ENCODE measurements at places on chromosomes 1 and 21.

DNA sequence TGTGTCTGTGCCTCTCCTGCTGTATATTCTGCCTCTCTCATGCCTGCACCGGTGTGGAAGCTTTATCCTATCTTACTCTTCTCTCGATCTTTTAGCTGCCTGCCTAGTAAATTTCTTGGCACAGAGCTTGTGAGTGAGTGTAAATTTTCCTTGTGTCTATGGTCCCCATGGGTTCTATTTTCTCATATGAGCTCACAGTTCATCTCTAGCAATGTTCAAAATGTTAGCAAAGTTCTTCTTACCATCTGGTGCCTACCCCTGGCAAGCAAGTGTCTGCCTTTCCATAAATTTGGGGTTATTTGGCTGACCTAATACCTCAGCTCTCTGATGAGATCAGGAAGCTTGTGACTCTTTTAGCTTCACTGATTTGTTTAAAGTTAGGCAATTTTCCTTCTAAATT is 572.1 kb upstream of the BRINP3 start:
- DNase-seq = no peak

DNA sequence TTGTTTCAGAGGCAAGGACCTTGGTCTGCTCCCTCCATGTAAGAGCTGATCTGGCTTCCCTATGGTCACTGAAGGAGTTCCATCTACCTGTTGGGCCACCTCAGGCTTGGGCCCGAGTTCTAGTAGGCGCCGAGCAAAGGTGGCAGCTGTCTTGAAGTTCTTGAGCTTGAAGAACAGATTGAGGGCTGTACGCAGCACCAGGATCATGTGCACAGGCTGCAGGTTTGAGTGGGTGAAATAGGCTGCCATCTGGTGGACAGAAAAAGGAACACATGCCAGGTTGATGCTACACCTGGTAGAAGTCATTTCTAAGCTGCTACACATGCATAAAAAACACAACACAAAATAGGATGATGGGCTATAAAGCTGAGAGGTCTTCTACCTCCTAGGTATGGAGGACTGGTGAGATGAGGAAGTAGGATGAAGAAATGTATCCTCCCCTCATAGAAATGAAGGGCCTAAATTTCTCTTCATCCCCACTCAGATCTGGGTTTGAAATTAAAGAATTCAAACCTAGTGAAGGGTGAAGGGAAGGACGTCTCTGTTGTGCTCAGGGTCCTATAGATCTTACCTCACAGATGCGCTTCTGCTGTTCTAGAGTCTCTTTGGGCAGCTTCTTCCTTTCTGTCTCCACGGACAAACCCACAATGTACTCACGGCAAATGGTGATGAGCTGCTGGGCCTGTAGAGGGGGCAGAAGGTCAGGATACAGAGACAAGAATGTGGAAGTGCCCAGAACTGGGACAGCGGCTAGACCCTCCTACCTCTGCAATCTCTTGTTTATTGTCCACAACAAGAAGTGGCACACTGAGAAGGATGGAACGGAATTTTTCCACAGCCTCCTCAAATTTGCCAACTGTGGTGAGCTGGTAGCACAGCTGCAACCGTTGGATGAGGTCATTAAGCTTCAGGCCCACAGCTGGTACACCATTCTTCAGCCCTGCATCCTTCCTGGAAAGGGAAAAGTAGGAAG is 6.6 kb upstream of the PEX19 start:
- DNase-seq = peak; percentile 72

DNA sequence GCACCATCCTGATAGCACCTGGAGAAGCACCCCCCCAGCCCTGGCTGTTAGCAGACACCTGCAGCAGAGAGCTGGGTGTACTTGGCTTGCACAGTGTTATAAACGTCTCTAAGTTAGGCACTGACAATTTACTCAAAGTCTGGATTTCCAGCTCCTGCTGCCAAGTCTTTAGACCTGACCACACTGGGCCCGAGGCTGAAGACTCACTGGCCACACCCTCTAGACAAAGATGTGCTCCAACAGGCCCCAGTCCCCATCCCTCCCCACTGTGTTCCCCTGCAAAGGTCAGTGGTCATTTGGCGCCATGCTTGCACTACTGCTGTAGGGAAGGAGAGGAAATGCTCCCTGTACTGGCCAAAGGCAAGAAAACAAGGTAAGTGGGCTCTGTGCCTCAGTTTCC is 31.1 kb downstream of the PADI6 start:
- DNase-seq = no peak

- peak; percentile 68 for DNase-seq
Measured at GRCh38 chr1:58652651-58653184, 47.1 kb downstream of the MYSM1 start.

GRCh38 chr1:79603843-79604242 is 597.3 kb upstream of the ADGRL4 start:
- DNase-seq = no peak

- DNase-seq = no peak
Measured at GRCh38 chr1:17229379-17229778, 19.5 kb upstream of the PADI3 start.

GRCh38 chr1:201789245-201789644 is 39.7 kb upstream of the IPO9 start:
- DNase-seq = no peak

DNA sequence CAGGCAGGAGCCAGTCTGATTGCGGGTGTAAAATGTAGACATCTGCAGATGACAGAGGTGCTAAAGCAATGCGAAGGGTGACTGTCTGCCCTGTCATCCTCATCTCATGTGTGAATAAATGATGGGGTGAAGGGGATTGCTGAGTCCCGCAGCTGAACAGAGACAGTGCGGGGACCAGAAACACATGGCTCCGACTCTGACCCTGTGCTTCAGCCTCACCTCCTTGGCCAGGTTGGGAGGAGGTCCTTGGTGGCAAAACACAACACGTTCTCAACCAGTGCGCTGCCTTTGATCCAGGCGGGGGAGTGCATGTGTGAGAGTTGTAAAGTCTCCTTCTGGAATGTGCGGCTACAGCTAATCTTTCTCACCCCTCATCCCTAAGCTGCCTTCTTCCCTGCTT is 32.0 kb upstream of the TTC22 start:
- DNase-seq = no peak

GRCh38 chr1:231643071-231643934 is 16.7 kb downstream of the DISC1 start:
- no peak for DNase-seq

DNA sequence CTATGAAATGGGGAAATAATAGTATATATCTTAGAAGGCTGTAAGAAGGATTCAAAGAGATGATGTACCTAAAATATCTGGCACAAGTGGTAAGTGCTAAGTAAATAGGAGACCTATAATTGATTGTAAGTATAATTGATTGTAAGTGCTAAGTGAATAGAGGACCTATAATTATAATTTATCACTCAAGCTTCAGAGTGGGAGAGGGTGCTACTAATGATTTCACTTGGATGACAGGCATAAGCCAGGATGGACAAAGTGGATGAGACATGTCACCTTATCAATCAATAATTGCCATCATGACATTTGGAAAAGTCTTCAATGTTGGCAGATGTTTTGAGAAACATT is 11.2 kb downstream of the RCAN1 start:
- DNase-seq = no peak

GRCh38 chr1:23385119-23385621 is 15.5 kb upstream of the ZNF436 start:
- no peak for DNase-seq

- DNase-seq = no peak
Measured at GRCh38 chr1:11862890-11863289, 4.1 kb upstream of the NPPB start.

Data from CD4-positive, alpha-beta T cell treated with Interleukin-6 for 4 hours (primary cell).